ENCODE measurements at places on chromosomes 7 and 10.

GRCh38 chr7:81128011-81128410, 209.2 kb upstream of the SEMA3C start:
- DNase-seq = no peak

GRCh38 chr7:85573844-85574243, 387.0 kb upstream of the SEMA3D start:
- DNase-seq = no peak

GRCh38 chr10:42929993-42930392, 146.9 kb upstream of the RET start:
- no peak for DNase-seq

GRCh38 chr7:112648781-112649180, 141.4 kb downstream of the TMEM168 start:
- no peak for DNase-seq

DNA sequence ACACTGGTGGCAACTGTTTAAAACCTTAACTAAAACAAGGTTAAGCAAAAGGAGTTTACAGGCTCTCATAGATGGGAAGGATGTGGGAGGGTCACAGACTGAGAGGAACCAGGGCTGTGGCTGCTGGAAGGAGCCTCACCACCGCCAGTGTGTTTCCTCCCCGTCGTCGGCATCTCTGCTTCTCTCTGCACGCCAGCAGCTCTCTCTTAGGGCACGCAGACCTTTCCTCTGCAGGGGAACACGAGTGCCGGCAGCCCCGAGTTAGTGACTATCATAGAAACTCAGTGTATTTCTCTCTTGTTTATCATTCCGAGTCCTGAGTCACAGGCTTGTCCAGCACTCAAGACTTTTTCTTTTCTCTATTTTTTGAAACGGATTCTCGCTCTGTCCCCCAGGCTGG, 8.1 kb upstream of the SH2D4B start:
- DNase-seq = no peak

DNA sequence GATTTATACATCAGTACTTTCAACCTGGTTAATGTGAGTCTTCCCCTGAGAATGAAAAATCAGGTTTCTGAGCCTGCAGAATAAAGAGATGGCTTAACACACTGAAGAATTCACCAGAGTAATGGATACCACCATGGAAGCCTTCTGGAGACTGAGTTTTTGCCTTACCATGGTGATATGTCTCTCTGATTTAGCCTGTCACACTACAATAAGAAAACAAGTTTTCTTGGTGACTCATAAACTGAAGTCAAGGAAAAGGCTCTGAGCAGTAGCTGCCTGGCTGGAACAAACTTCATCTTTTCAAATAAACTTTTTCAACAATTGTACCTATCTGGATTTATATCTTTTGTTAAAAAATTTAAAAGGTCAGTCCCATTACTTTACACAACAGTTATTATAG, 229.0 kb downstream of the PRPF18 start:
- DNase-seq = no peak

DNA sequence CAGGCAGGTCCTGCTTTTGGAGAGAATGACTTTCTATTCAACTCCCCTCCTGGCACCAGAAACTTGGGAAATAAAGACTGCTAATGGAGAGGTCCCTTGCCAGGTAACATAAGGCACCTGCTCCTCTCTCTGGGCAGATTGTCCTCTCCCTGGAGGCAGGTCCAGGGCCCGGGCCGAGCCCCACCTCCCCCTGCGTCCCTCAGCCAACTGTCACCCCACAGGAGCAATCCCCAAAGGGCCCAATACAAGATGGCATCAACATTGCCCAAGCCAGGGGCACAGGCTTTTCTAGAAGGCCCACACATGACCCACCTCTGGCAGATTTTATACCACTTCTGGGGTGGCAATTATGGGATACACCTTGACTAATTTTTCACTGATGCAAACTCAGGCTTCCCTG, 145.2 kb downstream of the HERPUD2 start:
- no peak for DNase-seq

GRCh38 chr7:40760293-40760964, 625.6 kb downstream of the SUGCT start:
- no peak for DNase-seq

DNA sequence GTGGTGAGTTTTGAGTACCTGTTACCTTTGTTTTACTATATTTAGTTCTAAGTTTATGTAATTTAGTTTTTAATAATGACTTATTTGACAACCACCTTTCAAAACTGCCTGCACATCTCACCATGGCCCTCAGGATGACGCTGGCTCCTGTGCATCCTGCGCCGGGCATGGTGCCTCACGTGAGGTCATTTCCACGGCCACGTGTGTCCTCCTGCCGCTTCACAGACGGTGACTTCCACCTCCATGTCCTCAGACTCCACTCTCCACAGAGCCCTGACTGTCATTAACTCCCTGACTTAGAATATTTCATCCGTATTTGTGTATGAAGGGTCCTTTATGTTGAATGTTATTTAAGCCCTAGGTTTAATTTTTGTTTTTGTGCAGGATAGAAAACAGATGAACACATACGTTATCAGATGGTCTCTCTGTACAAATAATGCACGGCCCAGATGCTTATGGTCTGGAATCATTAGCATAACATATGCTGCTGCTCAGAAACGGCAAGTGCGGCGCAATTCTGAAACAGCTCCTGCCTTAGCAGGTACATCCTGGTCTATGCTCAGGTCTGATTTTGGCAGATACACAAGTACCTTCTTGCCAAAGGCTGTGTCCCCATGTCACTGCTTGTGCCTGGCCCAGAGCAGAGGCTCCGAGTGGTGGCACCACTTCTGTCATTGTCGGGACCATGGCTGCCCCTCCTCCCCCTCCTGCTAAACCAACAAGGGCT, 155.8 kb downstream of the WDR37 start:
- DNase-seq = no peak

- no peak for DNase-seq
Observed at GRCh38 chr7:21719846-21720245, 177.0 kb downstream of the DNAH11 start.

DNA sequence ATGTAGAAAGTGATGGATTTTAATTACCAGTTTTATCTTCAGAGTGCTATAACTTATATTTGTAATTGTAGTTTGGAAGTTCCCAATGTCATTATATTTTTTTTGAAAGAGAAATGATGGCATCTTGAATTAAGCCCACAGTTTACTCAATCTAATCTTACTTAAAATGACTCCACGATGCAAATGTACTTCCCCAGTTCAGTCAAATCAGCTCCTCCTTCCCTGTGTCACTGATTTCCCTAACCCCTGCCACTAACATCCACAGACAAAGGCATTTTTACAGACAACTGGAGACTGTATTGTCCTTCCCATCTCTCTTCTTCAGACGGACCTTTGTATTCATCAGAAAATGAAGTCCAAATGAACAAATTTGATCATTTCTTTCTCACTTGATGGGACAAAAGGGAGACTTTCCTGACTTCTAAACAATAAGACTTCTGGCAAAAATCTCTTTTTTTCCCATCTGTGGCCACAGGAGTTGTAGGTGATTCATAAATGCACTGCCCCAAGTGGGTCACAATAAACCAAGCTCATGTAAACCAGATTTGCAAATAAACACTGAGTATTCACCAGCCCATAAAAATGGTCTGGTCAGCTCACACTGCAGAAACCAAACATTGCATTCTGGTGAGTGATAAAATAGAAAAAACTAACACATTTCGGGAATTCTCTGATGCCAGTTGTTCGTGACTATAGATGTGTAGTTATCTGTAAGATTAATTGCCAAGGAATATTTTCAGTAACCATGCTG, 162.9 kb downstream of the FANK1 start:
- no peak for DNase-seq

- peak; percentile 46 for DNase-seq
Observed at GRCh38 chr7:117020591-117020973, 67.3 kb downstream of the ST7 start.

GRCh38 chr7:77481615-77482014, 55.5 kb upstream of the PTPN12 start:
- DNase-seq = no peak

DNA sequence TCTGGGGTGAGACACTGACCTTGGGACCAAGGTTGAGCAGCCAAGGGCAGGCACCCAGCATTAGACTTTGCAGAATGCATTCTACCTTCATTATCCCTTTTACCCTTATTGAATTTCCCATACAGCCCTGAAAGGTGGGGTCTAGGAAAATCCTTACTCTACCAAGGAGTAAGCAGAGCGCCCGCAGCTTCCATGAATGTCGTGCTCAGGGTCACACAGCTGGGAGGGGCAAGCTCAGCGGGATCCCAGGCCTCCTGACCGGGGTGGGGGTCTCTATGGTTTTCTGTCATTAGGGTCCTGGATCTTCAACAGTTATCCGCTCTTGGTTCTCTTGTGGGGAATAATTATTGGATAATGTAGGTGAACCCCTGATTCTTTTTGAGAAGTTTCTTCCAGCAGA, 30.7 kb upstream of the BTBD16 start:
- DNase-seq = no peak

DNA sequence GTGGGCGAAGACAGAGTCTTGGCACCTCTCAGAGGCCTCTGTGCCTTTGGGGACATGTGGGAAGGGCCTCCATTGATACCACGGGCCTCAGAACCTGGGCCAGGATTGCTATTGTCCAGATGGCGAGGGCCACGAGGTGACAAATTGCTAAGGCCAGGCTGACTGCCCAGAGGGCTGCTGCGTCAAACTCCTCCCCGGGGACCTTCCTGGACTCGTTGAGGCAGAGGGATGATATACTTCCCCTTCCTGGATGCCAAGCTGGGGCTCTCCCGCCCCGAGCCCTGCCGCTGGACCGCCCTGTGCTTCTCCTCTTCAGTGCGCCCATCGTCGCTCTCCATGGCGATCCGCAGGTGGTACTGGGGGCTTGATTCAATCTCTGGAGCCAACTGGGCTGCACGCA, 58.9 kb downstream of the LRRC72 start:
- no peak for DNase-seq

- no peak for DNase-seq
Observed at GRCh38 chr7:110373859-110374258, 717.1 kb upstream of the LRRN3 start.

DNA sequence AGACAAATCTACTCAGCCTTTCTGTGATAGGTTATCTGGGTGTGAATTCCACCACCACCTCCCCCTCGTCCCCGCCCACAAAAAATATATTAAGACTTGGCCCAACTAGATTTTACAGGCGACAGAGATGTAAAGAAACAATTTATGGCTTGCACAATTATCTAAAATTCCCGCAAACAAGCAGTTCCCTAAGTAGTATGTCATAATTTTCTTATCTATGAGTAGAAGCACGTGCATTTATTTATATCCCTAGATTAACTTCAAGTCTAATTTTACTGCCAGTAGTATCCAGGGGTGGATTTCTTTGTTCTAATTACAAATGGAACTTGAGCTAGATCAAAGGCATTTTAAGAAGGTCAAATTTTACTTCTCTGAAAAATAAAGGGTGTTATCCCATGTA, 1.7 kb downstream of the TSPAN12 start:
- DNase-seq = no peak

DNA sequence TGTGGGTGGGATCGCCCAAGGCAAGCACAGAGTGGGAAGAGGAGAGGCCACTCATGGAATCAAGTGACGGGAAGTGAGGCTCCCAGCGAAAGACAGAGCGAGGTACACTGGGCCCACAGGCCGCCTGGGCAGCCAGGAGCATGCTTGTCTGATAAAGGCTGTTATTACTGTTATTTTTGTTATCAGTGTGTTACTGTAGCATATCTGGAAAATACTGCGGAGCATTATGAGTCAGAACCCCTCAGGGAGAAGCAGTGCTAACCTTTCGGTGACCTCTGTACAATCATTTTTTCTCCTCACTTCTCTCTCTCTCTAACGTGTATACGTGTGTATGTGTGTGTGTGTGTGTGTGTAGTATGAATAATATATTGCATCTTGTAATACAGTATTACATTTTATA, 3.8 kb upstream of the TCERG1L start:
- DNase-seq = no peak

- DNase-seq = peak; percentile 88
Observed at GRCh38 chr7:95758187-95758586, 14.2 kb upstream of the DYNC1I1 start.

- no peak for DNase-seq
Observed at GRCh38 chr10:103834436-103835095, 20.8 kb downstream of the SH3PXD2A start.

DNA sequence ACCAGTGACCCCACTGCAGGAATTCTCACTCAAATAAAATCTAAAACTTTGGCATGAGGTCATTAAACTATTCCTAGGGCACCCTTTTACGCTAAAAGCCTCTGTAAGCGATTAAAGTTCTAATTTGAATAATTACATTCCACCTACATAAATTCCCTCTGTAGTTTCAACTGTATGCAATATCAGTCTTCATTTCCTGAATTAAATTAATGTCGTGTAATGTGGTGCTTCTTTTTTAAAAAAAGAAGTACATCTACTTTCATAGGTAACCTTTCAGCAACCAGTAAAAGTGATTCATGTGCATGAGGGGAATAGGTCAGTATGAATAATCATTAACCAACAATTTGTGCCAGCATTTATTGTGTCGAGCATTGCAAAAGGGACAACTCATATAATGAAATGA, 44.7 kb downstream of the IMMP2L start:
- no peak for DNase-seq

DNA sequence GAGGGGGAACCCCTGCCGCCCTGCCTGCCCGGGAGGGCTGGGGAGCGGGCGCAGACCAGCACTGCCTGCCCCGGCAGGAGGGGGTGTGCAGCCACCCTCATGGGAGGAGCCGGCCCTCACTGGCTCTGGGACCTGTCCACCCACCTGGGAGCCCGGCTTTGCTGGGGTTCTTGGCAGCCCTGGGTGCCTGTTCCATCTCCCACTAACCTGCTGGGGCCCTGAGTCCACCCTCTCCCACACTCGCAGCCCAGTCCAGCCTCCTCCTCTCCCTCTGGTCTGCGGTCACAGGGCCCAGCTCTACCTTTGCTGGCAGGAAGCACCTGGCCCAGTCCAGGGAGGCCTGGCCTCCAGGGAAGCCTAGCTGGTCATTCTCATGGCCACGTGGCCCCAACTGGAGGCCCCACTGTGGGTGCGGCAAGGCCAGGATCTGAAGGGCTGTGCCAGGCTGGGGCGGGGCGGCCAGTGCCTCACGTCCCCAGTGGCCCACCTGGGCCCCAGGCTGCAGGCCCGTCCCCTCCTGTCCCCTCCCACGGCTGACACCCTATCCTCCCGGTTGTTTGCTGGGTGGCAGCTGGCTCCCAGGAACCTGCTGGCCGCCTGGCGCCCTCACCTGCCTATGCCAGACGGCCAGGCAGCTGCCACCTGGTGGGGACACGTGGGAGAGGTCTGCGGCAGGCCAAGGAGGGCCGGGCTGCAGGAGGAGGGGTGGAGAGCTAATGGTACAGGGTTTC, at the start of gene TMEM184A:
Gene TMEM184A (minus strand): TSS at position 393 of the 731 bp plus-strand sequence. CDS start 721 bp downstream, outside the sequence.
- DNase-seq = peak; percentile 44

Data from NCI-H748 treated with DMSO at 0.1 percent for 48 hours (cell line).